ENCODE measurements at places on chromosomes 6 and 20. TPM values are rescaled to one million over a fixed set of nuclear protein-coding genes. Genes with fewer than 3 reads are reported as not detected.

SEMG2 gene
- not detected for total RNA-seq

FABP7 gene
- total RNA-seq = not detected

COL10A1 gene
- total RNA-seq = not detected

TULP4 gene
- total RNA-seq = 166 TPM

NHLRC1 gene
- total RNA-seq = 2.3 TPM

BEND6 gene
- total RNA-seq = 1.2 TPM

LY6G6D gene
- not detected for total RNA-seq

SCRT2 gene
- total RNA-seq = not detected

ZNF165 gene
- total RNA-seq = 2.3 TPM

TBC1D7 gene
- 24.3 TPM for total RNA-seq

RUNX2 gene
- total RNA-seq = 1.9 TPM

ATRN gene
- 60.5 TPM for total RNA-seq

PROCR gene
- total RNA-seq = 122 TPM

SIRPG gene
- not detected for total RNA-seq

SCAF8 gene
- total RNA-seq = 20.0 TPM

EPPIN gene
- not detected for total RNA-seq

COL20A1 gene
- not detected for total RNA-seq

All from tracheal epithelial cell (primary cell).